ENCODE measurements at places on chromosomes 4 and X. TPM values are rescaled to one million over a fixed set of nuclear protein-coding genes. Genes with fewer than 3 reads are reported as not detected.

Gene PITX2
- total RNA-seq, result 0.14 TPM

Gene SSX2B
- total RNA-seq, result not detected

Gene TMEM185A
- total RNA-seq, result 20.0 TPM

Gene UGT2B17
- not detected for total RNA-seq

- no peak for DNase-seq
Measured at GRCh38 chrX:75230296-75230695, 43.6 kb upstream of the UPRT start.

DNA sequence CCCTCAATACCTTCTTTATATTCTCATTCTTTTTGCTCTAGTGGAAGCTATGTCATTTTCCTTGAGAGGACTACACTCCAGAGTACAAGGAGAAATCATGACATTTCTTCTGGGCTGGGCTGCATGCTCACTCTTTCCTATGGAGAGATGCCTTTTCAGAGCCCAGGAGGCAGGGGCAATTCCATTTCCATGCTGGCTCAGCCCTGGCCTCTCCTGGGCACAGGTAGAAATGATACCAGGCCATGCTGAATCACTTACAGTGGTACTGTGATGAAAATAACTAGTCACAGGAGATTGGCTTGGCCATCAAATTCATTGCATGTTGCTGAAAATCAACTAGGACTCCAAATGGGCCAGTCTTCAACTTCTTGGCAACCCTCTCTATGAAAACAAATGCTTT, 34.0 kb upstream of the PPARGC1A start:
- no peak for DNase-seq

- no peak for DNase-seq
Measured at GRCh38 chr4:3040452-3041191, 33.7 kb downstream of the HTT-AS start.

- no peak for DNase-seq
Measured at GRCh38 chrX:53303195-53303594, 21.8 kb upstream of the IQSEC2 start.

GRCh38 chrX:116657071-116657470, 194.3 kb upstream of the CT83 start:
- no peak for DNase-seq

GRCh38 chr4:80253510-80253909, 13.0 kb upstream of the FGF5 start:
- DNase-seq, result no peak

Data from Caki2 (cell line).